ENCODE measurements at places on chromosomes 7 and 10.

DNA sequence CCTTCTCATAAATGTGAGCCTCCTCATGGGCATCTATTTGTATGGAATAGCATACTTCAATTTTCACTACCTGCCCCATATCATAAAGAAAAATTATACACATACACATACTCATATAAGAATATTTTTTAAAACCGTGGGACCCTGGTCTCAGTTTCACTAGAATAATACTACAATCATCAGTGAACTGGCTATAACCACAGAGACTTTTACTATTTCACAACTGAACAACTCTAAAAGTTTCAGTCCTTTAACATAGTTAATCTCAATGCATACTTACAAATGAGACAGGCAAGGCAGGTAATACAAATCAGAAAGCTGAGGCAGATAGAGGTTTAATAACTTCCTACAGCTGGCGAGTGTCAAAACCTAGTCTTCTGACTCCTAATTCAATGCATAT lies 83.1 kb downstream of the LRRN3 start:
- DNase-seq, result no peak

- no peak for DNase-seq
Measured at GRCh38 chr10:33833566-33833965, 499.1 kb upstream of the NRP1 start.

DNA sequence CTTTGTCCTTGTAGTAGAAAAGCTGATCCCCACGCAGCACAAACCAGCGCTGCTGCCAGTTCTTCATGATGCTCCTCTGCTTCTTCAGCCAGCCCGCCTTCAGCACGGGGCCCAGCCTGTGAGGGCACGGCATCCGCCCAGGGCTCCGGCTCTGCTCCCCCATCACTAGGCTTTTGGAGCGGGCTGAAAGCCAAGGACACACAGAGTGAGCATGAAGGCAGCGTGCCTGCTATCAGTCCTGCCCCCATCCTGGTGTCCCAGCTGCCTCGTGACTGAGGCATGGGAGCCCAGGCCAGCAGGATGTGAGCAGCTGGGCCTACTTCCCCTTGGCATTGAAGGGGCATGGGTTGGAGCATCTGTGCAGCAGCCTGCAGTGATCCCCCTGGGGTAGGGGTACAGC lies 21.9 kb downstream of the ARHGAP22 start:
- no peak for DNase-seq

DNA sequence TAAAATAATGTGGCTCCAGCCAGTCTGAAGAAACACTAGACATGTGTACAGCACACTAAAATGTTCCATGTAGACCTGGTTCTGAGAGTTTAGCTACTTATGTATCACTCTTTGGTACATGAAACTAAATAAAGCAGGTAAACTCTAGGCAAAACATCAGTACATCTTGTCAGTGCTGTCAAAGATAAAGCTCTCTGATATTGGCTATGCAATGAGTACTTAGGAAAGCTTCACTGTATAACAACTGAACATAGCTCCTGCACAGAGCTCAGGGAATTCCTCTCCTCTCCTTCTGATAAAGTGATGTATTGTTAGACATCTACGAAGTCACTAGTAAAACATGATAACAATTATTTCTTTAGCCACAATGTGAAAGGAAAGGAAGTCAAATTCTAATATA lies 3.5 kb downstream of the LRRN3 start:
- no peak for DNase-seq
